ENCODE measurements at places on chromosomes 4 and X.

GRCh38 chr4:110641218-110641617 is 18.3 kb upstream of the PITX2 start:
- no peak for DNase-seq

- DNase-seq: no peak
These were observed 27.9 kb downstream of the TNIP2 start for GRCh38 chr4:2728221-2728620.

GRCh38 chr4:184662236-184662635 is 12.7 kb downstream of the PRIMPOL start:
- no peak for DNase-seq

GRCh38 chr4:146165221-146165620 is 10.3 kb upstream of the LSM6 start:
- no peak for DNase-seq

Data from stimulated activated CD4-positive, alpha-beta T cell treated with anti-CD3 and anti-CD28 coated beads, Interleukin-1b, Interleukin-23, amount 100 ng/mL, for 1 hour (primary cell).